Stimulated activated CD8-positive, alpha-beta memory T cell treated with anti-CD3 and anti-CD28 coated beads, Interleukin-2, amount 100 ng/mL, for 1 hour (primary cell): ENCODE measurements at places on chromosomes 2 and 18.

GRCh38 chr2:196712867-196713266 lies 73.4 kb downstream of the CCDC150 start:
- DNase-seq = no peak

DNA sequence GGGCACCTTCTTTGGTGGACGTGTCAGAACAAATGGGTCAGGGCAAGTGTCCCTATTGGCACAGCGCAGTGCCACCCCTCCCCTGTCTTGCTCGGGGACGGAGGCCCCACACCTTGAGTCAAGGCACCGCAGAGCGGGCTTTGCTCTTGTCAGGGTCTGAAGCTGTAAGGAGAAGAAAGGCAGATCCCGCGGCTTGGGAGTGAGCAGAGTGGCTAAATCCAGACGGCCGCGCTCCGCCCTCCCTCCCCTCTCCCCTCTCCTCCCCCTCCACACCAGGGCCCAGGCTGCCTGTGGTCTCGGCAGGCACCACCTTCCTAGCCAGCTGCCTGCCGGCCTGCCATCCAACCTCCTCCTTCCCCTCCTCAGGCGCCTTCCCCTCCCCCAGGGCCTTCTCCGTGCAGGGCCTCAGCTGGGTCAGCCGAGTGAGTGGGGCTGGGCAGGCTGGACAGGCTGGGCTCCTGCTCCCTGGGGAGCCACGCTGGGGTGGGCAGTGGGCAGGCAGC lies 25.8 kb downstream of the SPEG start:
- no peak for DNase-seq

GRCh38 chr2:234496835-234497593 lies at the start of gene ARL4C:
Gene ARL4C, minus strand, starts transcription at chr2:234497081. Its CDS starts 495 bp downstream, at chr2:234496586.
- peak; percentile 49 for DNase-seq

GRCh38 chr2:237208373-237209260 lies 122.9 kb downstream of the COPS8 start:
- DNase-seq = no peak

- DNase-seq = no peak
These were observed 52.1 kb downstream of the RBBP8 start for GRCh38 chr18:22985250-22985649.

- no peak for DNase-seq
These were observed 1647.1 kb downstream of the SUCLG1 start for GRCh38 chr2:82811946-82812345.

- DNase-seq = no peak
These were observed 392.1 kb upstream of the HS6ST1 start for GRCh38 chr2:128710729-128711128.

GRCh38 chr2:241197947-241198346 lies 9.5 kb downstream of the ANO7 start:
- no peak for DNase-seq

DNA sequence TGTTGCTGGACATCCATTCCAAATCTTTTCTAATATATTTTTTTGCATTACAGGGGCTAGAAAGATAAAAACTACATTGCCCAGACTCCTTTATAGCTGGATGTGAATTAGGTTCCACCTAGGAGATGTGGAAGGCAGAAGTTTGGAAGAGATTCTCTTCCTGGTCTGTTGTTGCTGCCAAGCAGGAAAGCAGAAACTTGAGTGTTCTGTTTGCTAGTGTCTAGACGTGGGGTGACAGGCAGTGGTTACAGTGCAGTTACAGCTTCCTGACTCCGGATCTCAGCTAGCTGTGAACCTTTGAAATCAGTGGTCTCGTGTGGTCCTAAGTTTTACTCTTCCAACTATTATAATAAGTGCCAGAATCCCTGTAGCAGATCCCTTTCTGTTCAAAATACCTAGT lies 46.2 kb downstream of the COL4A4 start:
- DNase-seq = no peak

GRCh38 chr2:215360596-215360995 lies 48.7 kb downstream of the ATIC start:
- no peak for DNase-seq

DNA sequence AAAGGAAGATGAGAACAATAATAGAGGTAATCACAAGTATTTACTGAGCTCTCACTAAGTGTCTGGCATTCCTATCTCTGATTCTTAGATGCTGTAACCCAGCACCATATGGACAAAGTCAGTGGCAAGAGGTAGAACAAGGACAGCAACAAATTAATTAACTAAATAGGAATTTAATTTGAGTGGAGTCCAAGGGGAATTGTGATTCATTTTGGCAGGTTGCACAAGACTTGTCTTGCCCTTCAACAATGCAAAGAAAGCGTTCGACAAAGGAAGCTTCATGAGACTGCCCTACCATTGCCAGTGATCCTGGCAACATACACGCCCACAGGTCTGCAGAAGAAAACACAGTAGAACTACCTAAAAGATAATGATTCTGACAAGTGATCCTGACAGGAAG lies 221.6 kb downstream of the RBM43 start:
- no peak for DNase-seq

DNA sequence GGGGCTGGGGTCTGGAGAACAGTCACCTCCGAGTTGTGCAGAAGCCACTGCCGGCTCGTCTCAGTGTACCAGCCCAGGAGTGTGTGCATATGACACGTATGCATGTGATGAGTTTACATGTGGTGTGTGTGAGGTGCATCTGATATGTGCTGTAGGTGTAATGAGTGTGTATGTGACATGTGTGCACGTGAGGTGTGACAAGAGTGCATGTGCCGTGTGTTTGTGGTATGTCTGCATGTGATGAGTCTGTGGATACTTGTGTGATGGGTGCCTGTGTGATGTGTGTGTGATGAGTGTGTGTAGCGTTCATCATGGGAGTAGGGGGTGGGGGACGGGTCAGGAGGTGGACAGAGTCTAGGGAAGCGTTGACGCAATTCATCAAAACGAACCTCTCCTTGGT lies 12.8 kb downstream of the NTSR2 start:
- no peak for DNase-seq

- DNase-seq = no peak
These were observed 79.1 kb upstream of the SEC11C start for GRCh38 chr18:59060551-59060950.

DNA sequence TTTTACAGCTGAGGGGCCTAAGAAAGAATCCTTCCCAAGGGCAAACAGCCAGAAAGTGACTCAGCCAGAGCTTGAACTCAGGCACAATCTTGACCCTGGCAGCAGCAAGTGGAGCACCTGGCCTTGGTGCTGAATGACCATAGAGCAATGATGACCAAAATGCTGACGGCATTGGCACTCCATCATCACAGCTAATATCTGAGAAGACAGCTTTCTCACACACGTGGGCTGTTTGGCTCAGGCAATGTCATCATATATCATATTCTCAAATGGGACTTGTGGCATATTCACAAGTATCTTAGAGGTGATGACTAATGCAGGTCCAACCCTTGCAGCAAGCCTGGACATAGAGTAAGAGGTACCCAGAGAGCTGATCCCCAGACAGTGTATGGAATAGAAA lies 443.9 kb upstream of the MYT1L start:
- DNase-seq = no peak

DNA sequence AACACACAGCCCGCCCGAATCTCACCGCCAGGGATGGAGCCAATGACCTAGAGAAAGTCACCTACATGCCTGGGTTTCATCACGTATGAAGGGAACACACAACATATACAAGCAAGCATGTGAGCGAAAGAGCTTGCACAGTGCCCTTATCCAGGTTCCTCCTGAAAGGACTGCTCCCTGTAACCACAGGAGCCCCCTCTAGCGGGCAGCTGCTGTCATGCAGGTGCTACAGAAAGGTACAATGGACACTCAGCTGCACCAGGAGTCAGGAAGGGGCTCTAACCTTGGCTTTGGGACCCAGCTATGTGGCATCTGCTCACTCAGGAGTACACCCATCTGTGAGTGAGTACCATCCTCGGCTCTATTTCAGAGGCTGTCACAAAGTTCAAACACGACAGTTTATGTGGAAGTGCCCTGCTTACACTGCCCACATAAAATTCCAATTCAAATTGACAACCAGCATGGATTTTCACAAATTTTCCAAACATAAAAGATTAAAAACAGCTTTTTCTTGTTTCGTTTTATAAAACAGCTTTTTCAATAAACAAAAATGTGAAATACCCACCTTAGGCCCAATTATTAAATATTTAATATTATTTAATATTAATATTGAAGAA lies 3.5 kb downstream of the NDUFA10 start:
- peak; percentile 27 for DNase-seq

- no peak for DNase-seq
These were observed 63.3 kb downstream of the RTP5 start for GRCh38 chr2:241932899-241933178.

DNA sequence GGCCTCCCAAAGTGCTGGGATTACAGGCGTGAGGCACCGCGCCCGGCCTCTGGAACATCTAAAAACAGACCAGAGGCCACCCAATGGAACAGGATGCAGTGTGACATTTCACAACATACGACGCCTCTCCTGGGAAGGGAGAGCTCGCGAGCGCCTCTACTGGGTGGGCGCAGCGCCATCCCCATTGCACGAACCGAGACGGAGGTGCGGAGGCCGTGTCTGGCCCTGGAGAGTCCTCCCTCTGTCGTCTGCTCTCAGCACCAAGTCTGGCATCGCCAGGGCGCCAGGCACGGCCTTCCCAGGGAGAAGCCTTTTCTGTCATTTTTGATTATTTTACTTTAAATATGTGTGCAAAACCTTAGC lies 9.4 kb upstream of the GBX2 start:
- DNase-seq = no peak

DNA sequence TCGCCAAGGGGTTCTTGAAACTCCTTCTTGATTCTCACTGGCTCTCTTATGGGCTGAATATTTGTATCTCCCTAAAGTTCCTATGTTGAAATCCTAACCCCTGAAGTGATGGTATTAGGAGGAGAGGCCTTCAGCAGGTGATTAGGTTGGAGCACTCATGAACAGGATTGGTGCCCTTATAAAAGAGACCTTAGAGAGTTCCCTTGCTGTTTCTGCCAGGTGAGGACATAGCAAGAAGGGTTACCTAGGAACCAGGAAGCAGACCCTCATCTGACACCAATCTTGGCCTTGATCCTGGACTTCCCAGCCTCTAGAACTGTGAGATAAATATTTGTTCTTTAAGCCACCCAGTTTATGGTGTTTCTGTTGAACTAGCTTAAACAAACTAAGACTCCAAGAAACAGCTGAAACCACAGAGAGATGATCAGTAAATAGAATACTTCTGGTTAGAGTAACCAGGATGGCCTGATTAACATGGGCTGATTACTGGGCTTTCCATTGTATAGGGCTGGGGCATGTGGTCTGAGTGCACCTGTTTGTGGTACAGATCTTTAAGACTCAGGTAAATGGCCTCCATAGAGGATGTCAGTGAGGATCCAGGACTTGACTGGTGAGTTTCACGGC lies 7.7 kb upstream of the CDC42EP3 start:
- DNase-seq = no peak

GRCh38 chr18:11676867-11677266 lies 12.2 kb upstream of the GNAL start:
- DNase-seq = no peak

DNA sequence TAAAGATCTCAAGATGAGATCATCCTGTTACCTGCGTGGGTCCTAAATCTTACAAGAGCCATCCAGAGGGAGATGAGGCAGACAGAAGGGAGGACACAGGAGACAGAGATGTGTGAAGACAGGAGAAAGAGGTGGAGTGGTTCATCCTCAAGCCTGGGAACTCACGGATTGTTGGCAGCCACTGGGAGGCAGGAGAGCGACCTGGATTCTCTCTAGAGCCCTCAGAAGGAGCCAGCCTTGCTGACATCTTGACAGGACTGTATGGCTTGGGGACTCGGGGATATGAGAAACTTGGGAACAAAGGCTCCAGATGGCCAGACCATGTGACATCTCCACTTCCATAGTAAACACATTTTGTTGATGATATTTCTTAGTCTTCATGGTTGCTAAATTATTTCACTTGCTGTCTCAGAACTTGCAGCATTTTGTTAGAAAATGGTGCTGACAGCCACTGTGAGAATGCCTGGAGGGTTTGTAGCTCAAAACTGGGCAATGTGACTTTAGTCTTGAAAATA lies 57.8 kb upstream of the MC2R start:
- DNase-seq = no peak

GRCh38 chr2:101249826-101250225 lies 2.9 kb upstream of the CNOT11 start:
- DNase-seq = no peak

GRCh38 chr2:43569921-43570320 lies 25.9 kb downstream of the THADA start:
- no peak for DNase-seq

DNA sequence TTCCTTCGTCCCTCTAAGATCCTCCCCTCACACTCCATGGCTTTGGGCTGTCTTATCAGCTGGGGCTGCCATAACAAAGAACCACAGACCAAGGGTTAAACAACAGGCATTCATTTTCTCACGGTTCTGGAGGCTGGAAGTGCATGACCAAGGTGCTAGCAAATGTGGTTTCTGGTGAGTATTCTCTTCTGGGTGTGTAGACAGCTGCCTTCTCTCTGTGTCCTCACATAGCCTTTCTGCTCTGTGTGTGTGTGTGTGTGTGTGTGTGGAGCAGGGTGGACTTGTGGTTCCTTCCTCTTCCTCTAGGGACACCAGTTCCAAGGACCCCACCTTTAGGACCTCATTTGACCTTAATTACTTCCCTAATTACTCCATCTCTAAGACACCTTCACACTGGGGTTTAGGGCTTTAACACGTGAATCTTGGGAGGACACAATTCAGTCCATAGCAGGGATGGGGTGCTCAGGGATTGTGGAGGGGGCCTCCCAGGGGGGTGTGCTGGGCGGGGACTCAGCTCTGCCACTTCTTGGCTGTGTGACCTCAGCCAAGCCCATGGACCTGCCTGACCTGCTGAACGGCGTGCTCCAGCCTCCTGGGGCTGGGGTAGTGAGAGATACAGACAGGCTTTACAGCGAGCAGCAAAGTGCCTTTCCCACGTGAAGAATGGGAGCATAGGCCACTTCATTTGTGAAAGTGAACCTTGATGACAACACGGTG lies 38.0 kb downstream of the ACKR3 start:
- DNase-seq = no peak

- no peak for DNase-seq
These were observed 468.2 kb upstream of the HS6ST1 start for GRCh38 chr2:128786741-128787478.

- DNase-seq = no peak
These were observed 255.3 kb downstream of the VAPA start for GRCh38 chr18:10169064-10169562.

DNA sequence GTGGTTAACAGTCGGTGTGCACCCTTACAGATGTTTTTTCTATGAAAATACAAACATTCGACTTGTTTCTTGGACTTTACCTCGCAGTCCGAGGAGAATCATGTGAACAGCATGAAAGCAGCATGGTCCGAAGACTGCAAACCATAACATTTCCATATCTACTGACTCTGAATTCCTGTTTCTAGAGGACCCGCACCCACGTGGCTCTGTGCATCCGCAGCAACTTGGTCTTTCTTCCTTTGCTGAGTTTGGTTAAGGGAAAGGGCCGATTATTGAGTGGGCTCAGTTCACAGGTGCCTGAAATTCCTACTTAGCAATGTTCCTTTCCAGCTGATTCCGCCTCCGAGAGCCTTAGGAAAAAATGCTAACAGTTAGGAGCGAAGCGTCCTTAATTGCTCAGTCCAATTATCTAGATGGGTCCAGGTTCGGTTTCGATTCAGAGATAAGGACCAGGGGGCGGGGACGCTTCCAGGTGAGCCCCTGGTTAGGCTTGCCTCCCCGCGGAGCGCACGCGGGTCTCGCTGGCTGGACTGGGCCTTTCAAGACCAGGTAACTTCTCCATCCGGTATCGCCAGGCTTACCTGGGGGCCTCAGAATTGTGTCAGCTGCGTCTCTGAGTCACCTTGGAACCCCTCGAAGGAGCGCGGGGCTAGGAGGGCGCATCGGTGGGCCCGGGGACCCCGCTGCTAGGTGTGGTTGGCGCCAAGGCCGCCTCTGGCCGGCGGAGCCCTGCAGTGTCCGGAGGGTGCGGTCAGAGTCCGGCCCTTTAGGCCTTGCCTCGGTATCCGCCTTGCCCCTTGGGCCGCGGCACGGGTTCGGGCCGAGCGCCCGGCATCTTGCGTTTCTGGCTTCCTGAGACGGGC lies 1.1 kb upstream of the B3GNT2 start:
- no peak for DNase-seq
